AG08395 (cell line): ENCODE measurements at places on chromosomes 11 and 22.

GRCh38 chr11:43393765-43394355, 35.1 kb downstream of the TTC17 start:
- no peak for DNase-seq

DNA sequence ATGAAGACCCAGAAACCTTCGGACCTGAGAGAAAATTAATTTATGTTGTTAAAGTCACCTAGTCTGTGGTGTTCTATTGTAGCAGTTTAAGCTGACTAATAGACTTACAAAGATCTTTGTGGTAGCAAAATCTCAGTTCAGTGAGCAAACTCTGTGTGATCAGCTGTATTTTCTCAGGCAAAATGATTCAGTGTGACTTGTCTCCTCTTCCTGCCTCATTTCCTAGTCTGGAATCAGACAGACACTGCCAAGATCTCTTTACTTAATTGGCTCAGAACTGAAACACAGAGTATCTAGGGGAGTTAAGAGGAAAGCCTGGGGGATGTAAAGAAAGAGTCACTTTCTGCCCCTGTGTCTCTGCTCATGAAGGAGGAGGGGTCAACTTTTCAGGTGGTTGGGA, 564.7 kb downstream of the KCNA4 start:
- peak; percentile 48 for DNase-seq

DNA sequence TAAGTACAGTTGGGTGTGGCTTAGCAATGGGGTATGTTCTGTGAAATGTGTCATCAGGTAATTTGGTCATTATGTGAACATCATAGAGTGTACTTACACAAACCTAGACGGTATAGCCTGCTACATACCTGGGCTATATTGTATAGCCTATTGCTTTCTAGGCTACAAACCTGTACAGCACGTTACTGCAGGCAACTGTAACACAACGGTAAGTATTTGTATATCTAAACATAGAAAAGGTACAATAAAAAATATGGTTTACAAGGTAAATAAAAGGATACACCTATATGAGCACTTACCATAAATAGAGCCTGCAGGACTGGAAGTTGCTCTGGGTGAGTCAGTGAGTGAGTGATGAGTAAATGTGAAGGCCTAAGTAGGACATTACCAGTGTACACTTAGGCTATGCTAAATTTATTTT, 73.1 kb upstream of the GDPD4 start:
- no peak for DNase-seq

DNA sequence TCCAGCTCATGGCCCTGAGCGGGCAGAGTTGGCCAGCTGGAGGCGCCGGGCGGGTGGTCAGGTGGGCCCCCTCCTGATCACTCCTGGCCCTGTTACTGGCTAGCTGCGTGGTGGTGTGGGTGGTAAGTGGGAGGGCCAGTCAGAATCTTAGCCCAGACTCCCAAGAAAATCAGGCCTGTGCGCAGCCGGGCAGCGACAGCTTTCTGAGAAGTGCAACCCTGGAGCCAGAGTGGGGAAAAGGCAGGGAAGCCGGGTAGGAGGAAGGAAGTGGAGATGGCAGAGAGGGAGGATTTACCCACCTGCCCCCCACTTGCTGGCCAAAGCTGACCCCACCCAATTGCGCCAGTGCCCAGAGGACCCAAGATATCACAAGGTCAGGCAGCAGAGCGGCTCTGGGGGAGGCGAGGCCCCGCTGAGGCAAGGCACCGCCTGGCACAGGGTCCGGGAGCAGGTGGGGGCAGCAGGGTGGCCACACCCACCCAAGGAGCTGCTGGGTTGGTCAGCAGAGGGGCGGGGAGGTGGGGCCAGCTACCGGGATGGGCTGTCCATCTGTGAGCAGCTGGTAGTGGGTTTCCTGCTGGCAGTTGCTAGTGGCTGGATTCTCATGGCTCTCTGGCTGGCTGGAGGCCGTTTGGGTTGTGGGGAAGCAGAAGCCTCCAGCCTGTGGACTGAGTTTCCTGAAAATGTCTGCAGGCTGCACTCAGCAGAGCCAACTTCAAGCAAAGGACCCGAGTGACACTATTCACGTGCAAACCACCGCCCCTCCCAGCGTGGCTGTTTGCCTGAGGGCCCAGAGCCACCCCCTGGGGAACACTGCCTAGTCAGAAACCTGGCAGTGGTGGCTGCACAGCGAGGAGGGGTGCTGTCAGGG, 196.4 kb downstream of the IGLL1 start:
- no peak for DNase-seq

DNA sequence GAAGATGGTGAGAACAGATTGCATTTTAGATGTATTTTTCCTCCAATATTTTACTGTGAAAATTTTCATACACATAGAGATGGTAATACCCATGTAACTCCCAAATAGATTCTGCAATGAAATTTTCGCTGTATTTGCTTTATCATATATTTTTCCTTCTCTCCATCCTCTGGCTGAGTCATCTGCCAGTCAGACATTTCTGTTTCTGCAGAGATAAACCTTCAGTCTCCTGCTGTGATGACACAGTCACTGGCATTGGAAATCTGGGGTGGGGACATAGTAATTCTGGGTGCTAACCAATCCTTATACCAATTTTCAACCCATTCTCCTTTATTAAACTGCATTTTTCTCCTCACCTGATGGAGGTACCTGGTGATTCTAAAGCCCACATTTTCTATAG, 33.7 kb downstream of the SVIP start:
- no peak for DNase-seq

DNA sequence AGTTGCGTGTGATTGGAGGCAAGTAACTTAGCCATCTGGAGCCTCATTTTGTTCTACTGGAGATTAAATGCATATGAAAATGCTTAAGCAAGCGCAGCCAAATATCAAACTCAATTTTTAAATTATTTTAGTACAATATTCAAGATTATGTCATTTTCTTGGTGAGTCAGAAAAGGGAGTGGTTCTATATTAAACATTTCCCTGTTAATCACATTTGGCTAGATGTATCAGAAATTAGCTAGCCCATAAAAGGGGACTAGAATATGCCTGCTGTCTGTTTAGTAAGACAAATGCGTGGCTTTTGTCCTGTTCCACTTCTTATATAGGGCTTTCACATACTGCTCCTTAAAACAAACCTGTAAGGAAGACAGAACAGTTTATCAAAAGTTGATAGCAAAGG, 35.0 kb upstream of the BMAL1 start:
- DNase-seq: no peak

GRCh38 chr22:50190182-50190940, 4.6 kb downstream of the TRABD start:
- DNase-seq: peak; percentile 71

- DNase-seq: no peak
Observed at GRCh38 chr11:67261946-67262681, 4.2 kb upstream of the GRK2 start.

GRCh38 chr11:34128824-34129223, 23.4 kb downstream of the NAT10 start:
- no peak for DNase-seq

DNA sequence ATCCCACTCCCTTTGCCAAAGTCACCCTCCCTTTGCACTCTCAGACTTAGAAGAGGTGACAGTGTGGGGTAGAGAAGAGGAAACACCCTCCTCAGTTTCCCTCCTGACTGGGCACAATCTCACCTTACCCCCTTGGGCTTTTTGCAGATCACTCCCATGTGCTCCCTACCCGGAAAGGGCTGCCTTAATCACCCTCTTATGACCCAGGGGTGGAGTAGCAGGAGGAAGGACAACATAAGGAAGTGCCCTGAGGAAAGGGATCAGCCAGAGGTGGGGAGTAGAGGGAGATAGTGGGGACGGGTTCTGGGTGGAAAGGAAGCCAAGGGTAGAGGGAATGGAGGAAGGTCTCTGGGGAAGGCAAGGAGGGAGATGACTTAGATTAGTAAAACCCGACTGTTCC, 52.0 kb downstream of the NRXN2 start:
- DNase-seq: no peak

GRCh38 chr11:44727373-44728287, 868 bp downstream of the TSPAN18 start:
- DNase-seq: peak; percentile 92

DNA sequence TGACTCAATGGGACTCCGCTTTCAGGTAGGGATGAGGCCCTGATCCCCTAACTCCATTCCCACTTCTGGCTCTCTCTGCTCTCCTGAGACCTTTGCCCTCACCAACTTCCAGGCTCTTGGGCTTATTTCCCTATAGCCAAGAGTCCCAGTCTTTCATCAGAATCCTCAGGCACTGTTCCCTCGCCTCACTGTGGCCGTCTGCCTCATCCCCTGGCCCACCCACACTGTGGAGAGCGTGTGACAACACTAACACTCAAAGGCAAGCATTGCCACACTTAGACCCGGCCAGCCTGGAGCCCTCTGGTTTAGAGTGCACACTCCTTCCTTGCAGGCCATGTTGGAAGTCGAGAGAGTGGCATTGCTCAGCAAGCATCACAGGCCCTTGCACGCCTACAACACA, 27.0 kb downstream of the SERPINH1 start:
- DNase-seq: no peak

GRCh38 chr11:1889941-1890855, 1.5 kb downstream of the PRR33 start:
- no peak for DNase-seq
